ENCODE measurements at places on chromosomes 12 and 14. TPM values are rescaled to one million over a fixed set of nuclear protein-coding genes. Genes with fewer than 3 reads are reported as not detected.

DNA sequence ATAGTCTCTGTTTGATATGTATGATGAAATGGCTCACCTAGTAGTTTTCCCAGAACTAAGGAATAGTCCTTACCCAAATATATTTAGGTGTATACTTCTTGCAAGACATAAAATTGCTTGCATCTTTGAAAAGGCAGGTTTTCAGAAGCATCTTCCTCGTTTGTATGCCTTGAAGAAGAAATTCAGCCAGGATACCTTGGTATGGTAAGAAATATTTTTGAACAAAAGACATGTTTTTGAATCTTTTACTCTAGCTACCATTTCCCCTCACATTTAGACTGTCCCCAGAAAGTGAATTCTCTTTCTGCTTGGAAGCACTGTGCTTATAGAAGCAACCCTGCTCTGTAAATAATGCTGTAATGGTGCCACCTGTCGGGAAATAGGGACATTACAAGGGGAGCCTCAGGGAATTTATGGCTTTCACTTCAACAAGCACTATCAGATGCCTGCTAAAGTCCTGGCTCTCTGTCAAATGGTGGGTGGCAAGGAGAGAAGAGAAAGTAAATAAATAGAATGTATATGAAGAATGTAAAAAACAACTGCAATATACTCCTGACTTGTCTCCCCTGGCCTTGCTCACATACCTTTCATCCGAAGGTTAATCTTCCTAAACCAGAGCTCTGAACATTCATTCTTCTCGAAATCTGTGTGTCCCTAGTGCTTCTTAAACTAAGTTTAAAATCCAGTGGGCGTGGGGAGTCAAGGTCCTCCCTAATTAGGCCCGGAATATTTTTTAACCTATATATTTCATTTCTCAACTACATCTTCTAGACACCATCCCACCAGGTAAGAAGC lies 6.1 kb downstream of the CCDC184 start:
- no peaks in the 10 kb centered on the region for H3K36me3 ChIP-seq
- peaks cover 8% of the 10 kb centered on the region for H3K27me3 ChIP-seq

- H3K27ac ChIP-seq = no peak overlapping the region
- H3K4me3 ChIP-seq = no peak overlapping the region
- H3K27me3 ChIP-seq = peaks cover 92% of the 10 kb centered on the region
- DNase-seq = no peak
- peaks cover 15% of the 10 kb centered on the region for H3K4me1 ChIP-seq
These were observed 10.1 kb downstream of the LRTM2 start for GRCh38 chr12:1830401-1830845.

DNA sequence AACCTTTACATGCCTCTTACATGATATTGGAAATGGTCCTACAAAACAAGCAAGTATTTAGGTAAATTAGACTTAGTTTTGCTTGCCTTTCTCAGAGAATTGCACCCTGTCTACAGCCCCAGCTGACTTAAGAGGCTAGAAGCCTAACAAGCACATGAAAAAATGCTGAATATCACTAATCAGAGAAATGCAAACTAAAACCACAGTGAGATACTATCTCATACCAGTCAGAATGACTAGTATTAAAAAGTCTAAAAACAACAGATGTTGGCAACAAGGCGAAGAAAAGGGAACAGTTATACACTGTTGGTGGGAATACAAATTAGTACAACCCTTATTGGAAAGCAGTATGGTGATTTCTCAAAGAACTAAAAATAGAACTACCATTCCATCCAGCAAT lies 103.8 kb downstream of the EGLN3 start:
- no peak for DNase-seq
- no peaks in the 10 kb centered on the region for H3K27me3 ChIP-seq
- no peaks in the 10 kb centered on the region for H3K36me3 ChIP-seq
- H3K4me1 ChIP-seq = no peaks in the 10 kb centered on the region

CSRNP2 gene
- total RNA-seq = 117 TPM

FAM186B gene
- total RNA-seq = not detected
